Right lobe of liver (tissue), 6 donors: ENCODE measurements at places on chromosomes 2 and 18. TPM values are rescaled to one million over a fixed set of nuclear protein-coding genes. Genes with fewer than 3 reads are reported as not detected.
A peak's percentile ranks its signal among the peaks of the same experiment; 100 is the strongest.

- DNase-seq: no peak
These were observed 326.7 kb downstream of the SUCLG1 start for GRCh38 chr2:84132370-84132769.

DNA sequence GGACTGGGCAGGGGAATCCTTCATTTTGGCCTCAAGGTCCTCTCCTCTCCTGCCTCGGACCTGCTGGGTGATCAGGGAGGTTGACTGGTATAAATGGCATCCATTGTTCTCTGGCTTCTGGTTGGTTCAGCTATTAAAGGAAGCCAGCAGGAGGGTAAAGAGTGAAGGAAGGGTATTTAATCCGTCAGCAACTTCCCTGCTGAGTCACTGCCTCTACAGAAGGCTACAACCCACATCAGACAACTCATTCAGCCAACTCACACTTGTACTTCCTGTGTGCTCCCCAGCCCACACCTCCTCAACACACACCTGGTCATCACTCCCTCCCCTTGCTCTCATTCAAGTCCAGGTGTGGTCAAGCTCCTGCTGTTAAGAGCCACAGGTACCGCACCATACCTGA lies 68.3 kb upstream of the MRPS9 start:
- DNase-seq: no peak

GRCh38 chr2:72689579-72690195 lies 136.1 kb downstream of the EXOC6B start:
- no peak for DNase-seq

DNA sequence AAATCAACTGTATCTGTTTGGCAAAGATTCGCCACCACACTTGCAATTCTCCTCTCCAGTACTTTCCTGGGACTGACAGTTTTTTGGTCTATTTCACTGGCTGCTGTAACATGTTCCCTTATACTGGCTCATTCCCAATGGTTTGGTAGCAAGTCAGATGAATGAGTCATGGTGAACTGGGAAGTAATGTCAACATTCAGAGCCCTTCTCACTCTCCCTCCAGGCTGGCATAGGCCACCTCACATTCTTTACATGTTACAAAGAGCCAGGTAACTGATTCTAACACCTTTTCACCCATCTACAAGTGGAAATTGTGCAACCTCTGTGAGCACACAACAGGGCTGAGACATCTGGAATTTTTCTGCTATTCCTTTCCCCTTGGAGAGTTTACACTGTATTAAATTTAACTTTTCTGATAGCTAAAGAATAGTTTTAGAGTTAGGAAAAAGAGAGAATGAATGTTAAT lies 111.3 kb upstream of the TLK1 start:
- no peak for DNase-seq

- DNase-seq: peak; percentile 72
These were observed 8.4 kb upstream of the MGAT5 start for GRCh38 chr2:134245340-134245984.

GRCh38 chr2:119111115-119111975 lies 47.2 kb downstream of the C1QL2 start:
- DNase-seq: no peak

GRCh38 chr18:78912336-78912735 lies 67.3 kb upstream of the SALL3 start:
- no peak for DNase-seq

GRCh38 chr18:9731380-9731779 lies 23.3 kb downstream of the RAB31 start:
- no peak for DNase-seq

DNA sequence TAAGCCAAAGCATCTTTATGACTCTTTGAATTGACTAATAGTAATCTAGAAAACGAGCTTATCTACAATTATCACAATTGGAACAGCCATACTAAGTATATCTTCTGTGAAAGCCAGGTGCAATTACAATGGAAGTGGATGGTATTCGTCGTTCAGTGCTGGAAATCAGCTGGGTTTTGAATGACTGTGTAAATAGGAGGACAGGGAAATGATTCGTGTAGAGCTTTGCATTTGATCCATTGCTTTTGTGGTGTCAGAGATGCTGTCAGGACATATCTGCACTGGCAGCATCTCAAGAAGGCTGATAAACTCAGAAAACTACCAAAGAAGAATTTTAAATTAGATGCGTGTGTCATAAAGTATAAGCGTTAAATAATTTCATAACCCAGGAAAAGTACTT lies 187.1 kb downstream of the ZNF407 start:
- DNase-seq: no peak

- no peak for DNase-seq
These were observed 2156.1 kb upstream of the CELF4 start for GRCh38 chr18:39721712-39722111.

DNA sequence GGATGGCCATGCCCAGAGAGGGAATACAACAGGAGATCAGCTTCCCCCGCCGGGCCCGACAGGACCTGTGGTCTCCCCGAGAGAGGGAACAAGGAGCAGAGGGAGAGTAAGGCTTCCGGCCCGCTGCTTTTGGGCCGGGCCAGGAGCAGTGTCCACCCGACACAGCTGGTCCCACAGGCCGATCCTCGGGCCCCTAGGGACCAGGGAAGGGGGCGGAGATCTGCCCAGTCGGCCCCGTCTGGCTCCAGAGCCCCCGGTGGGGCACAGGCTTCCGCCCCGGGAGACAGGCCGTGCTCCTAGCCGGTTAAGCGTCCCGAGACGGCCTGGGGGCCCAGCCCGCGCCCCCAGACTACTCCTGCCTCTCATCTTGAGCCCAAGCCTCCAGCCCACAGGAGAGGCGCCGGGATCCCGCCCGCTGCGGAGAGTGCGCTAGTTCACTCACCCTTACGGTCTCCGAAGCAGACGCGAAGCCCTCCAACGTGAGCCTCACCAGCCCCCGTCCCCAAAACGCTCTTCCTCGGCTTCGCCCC lies at the start of gene MCFD2:
TSS of gene MCFD2 (minus strand) at position 526 of the 530 bp plus-strand sequence. CDS start 6,635 bp downstream, outside the sequence.
- no peak for DNase-seq

DNA sequence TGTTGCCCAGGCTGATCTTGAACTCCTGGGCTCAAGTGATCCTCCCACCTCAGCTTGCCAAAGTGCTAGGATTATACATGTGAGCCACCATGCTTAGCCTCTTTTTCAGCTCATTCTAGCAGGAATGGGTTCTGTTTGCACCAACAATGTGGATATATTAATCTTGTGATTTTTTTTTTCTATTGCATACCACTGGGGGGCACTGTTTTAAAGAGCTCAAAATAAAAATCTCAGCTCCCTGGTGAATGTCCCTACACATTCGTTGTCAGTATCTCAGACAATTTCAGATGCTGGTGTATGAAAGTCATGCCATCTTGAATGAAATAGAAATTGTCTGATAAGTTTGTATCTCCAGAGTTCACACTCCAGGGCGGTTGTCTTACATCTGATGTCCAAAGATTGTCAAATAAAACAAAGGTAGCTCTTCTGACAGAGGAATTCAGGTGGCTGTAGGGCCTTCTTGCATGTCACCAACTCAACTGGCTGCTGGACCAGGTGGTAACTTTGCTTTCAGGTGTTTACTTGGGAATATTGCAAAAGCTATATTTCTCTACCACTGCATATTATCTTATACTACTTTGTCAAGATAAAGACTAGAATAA lies 3.1 kb upstream of the MATN3 start:
- DNase-seq: no peak

- DNase-seq: no peak
These were observed 127.8 kb downstream of the TRIM43 start for GRCh38 chr2:95719473-95720060.

DNA sequence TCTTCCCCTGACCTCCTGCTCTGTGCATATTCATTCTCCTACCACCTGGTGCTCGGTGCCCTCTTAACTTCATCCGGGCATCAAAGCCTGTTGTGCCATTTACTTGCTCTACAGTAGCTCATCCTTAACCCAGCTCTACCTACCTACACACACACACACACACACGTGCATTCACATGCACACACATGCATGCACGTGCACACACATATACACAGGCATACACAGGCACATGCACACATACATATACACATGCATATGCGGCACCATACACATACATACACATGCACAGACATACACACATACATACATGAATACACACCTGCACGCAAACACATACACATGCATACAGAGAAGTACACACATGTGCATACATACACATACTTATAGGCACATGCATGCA lies 14.5 kb downstream of the MAL start:
- DNase-seq: no peak

DNA sequence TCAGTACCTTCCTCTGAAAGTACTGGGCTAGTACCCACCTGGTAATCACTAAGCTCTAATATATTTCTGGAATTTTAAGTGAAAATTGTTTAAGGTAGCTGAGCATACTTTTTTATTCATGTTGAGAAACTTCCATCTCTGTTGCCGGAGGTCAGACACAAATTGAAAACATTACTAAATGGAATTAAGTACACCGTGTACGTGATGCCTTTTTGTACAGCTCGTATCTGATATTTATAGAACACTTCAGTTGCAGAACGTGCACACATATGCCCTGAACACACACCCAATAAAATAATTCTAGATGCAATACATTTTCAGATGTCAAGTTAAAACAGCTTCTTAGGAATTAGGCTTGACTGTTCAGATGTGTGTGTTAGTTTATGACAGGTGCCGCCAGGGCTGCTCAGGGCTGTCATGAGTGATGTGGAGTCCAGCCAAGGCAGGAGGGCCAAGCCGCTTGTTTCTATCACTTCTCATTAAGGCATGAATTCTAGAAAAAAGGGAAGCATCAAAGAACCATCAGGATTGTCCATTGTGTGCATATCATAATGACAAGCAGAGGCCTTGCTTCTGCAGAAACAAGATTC lies 80.9 kb upstream of the FOSL2 start:
- no peak for DNase-seq

GRCh38 chr2:145421841-145422240 lies 901.9 kb upstream of the ZEB2 start:
- DNase-seq: no peak

GRCh38 chr18:26556573-26556972 lies 8.2 kb upstream of the KCTD1 start:
- no peak for DNase-seq

GRCh38 chr2:204272089-204272488 lies 273.2 kb upstream of the PARD3B start:
- no peak for DNase-seq

- DNase-seq: no peak
These were observed 37.5 kb downstream of the POLR1A start for GRCh38 chr2:86068136-86068588.

GRCh38 chr18:46915800-46916550 lies 1.3 kb downstream of the PIAS2 start:
- DNase-seq: no peak

- no peak for DNase-seq
These were observed 39.9 kb downstream of the REEP1 start for GRCh38 chr2:86297382-86298147.

DNA sequence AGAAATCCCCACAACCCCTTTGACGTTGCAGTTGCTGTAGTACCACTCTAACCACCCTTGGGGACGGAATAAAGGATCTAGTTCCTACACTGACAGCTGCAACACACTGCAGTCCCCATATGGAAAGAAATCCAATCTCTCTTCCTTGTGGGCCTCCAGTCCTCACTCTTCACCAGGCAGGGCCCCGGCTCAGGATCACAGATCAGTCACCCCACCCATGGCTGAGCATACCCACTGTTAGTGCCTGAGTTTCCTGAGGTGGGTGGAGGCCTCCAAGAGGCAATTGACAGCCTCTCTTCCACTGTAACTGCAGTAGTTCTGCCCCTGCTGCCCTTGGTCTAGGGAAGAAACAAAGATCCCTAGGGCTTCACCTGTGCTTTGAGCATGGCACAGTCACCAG lies 670.0 kb upstream of the CDH2 start:
- no peak for DNase-seq

DNA sequence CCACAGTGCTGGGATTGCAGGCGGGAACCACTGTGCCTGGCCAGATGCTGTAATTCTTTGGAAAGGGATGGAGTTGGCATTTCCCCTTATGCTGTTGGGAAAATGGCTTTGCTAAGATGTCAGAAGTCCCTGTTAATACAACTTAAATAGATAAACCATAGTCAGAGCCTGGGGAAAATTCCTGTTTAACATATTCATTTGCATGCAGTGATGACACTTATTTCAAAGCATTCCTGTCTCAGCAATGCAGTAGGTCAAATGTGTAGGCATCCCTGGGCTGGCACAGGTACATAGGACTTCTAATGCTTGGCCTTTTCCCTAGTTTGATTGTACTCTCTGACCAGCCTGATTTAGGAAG lies 38.6 kb downstream of the RAMP1 start:
- DNase-seq: no peak

GRCh38 chr2:231673348-231673770 lies 35.0 kb upstream of the PTMA start:
- no peak for DNase-seq

- no peak for DNase-seq
These were observed 135.3 kb downstream of the INSIG2 start for GRCh38 chr2:118223511-118223991.

DNA sequence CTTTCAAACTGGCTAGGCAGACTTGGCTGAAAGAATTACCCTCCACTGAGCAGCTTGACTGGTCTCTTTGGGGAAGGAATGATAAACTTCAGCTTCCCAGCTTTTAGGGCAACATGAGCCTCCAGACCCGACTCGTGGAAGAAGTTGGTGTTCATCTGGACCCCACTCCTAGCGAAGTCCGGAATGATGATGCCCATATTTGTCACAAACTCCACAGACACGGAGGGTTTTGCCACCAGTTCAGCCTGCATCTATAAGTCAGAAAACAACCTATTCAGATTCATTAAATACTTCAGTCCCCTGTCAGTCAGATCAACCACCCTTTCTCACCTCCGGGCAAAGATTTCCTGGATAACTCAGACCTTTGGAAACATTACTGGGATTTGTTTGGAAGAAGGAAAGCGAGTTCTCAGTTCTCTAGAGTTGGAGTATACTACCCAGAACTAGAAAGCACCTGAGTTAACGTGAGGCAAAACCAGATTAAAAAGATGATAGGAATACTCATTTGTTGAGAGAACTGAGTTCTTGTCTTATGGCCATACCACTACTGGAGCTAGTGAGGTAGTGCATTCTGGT lies 21.0 kb downstream of the APOB start:
- no peak for DNase-seq

- DNase-seq: peak; percentile 42
These were observed 215.1 kb downstream of the ZNF385B start for GRCh38 chr2:179646173-179646769.

The COL6A3 gene
- 21.1 TPM for total RNA-seq

The KCMF1 gene
- 34.3 TPM for total RNA-seq

The COX7A2L gene
- total RNA-seq: 56.2 TPM

The CACNB4 gene
- total RNA-seq: 0.49 TPM

The CERKL gene
- not detected for total RNA-seq

The KIDINS220 gene
- total RNA-seq: 21.0 TPM

The RBKS gene
- total RNA-seq: 13.5 TPM

The CDKL4 gene
- not detected for total RNA-seq

The NCKAP1 gene
- 44.6 TPM for total RNA-seq

The LAMA3 gene
- 2.4 TPM for total RNA-seq

The GALNT14 gene
- 1.7 TPM for total RNA-seq

The RFTN2 gene
- 1.0 TPM for total RNA-seq

The ACADL gene
- 30.2 TPM for total RNA-seq

The DNAJC27 gene
- 2.1 TPM for total RNA-seq

The CXCR2 gene
- total RNA-seq: 0.81 TPM

The CIB4 gene
- not detected for total RNA-seq
